Activated naive CD4-positive, alpha-beta T cell treated with anti-CD3 and anti-CD28 coated beads, Interleukin-2, amount 10 ng/mL, durations not matched to agents 7 days and 5 days (primary cell): ENCODE measurements at places on chromosomes 11 and 22.

DNA sequence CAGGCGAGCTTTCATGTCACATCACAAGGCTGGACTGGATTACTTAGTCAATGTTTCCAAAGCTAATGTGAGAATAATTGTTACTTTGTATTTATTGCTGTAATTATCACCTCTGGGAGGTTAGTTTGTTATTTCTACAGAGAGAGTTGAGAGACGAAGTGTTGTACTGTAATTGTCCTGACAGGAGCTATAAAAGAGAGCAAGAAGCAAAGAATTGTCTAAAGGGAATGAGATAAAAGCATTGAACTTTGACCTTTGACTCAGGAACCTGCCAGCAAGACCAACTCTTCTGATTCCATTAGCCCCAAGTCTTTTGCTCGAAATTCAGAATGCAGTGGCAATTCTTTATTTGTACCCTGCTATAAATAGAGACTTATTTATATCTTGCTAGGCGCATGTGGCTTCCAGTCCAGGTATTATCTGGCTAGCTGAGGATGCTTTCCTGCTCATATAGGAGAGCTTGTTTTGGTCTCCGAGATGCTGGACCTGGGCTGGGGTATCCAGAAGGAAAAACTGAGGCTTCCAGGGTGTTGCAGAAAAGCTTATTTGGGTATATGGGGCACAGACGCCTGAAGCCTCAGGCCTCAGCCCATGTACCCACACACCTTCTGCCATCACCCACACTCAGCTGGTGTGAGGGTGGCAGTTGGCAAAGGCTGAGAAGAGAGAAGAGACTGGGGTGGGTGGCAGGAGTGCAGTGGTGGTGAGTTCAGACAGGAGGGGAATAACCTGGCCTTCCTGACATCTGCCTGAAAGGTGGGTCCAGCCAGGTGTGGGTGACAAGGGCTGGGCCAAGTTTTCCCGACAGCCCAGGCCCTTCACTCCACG is 40.7 kb downstream of the SYT13 start:
- H3K27ac ChIP-seq: no peak overlapping the region
- no peaks in the 10 kb centered on the region for H3K36me3 ChIP-seq
- no peak overlapping the region for H3K4me3 ChIP-seq
- no peaks in the 10 kb centered on the region for H3K4me1 ChIP-seq
- peaks cover 13% of the 10 kb centered on the region for H3K27me3 ChIP-seq

DNA sequence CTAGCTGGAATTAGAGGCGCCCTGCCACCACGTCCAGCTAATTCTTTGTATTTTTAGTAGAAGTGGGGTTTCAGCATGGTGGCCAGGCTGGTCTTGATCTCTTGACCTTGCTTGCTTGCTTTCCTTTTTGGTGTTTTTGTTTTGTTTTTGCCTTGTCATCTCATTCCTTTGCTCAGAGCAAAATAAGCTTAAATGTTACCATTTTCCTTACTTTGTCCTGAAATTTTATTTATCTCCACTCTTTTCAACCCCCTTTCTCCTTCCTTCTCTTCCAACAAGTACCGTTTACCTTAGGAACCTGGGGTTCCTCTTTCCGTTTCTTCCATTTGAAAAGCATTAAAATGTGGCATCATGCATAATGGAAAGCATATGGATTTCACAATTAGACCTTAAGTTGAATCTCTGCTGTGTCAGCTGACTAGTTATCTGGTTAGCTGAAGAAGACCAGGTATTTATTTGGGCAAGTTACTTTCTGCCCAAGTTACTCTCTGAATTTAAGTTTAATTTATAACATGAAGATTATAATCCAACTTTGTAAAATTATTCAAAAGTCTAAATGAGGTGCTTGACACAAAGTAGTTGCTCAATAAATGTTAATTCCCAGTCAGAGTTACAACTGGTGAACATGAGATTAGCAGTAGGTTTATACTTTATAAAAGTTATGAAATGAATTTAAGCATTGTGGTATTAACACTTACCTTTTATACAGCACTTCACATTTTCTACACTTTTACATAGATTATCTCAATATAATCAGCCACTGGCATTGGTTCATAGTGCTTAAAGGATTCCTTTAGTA is 69.7 kb downstream of the PRMT3 start:
- H3K4me3 ChIP-seq: no peak overlapping the region
- no peaks in the 10 kb centered on the region for H3K4me1 ChIP-seq
- no peaks in the 10 kb centered on the region for H3K27me3 ChIP-seq
- H3K36me3 ChIP-seq: peaks cover 16% of the 10 kb centered on the region

GRCh38 chr11:58433638-58434203 is 5.8 kb upstream of the OR5B2 start:
- H3K4me1 ChIP-seq: no peaks in the 10 kb centered on the region
- DNase-seq: no peak
- no peaks in the 10 kb centered on the region for H3K36me3 ChIP-seq
- no peaks in the 10 kb centered on the region for H3K27me3 ChIP-seq
- no peak overlapping the region for H3K4me3 ChIP-seq

DNA sequence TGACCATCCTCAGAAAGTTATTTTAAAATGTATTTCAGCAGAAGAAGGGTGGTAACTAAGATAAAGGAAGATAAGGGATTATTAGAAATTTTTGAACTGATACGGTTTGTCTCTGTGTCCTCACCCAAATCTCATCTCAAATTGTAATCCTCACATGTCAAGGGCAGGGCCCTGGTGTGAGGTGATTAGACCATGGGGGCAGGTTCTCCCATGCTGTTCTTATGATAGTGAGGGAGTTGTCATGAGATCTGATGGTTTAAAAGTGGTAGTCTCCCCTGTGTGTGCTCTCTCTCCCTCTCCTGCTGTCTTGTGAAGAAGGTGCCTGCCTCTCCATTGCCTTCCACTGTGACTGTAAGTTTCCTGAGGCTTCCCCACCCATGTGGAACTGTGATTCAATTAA is 36.1 kb downstream of the CYP2R1 start:
- peaks cover 5% of the 10 kb centered on the region for H3K4me1 ChIP-seq
- no peak for DNase-seq
- peaks cover 78% of the 10 kb centered on the region for H3K36me3 ChIP-seq
- no peaks in the 10 kb centered on the region for H3K27me3 ChIP-seq

DNA sequence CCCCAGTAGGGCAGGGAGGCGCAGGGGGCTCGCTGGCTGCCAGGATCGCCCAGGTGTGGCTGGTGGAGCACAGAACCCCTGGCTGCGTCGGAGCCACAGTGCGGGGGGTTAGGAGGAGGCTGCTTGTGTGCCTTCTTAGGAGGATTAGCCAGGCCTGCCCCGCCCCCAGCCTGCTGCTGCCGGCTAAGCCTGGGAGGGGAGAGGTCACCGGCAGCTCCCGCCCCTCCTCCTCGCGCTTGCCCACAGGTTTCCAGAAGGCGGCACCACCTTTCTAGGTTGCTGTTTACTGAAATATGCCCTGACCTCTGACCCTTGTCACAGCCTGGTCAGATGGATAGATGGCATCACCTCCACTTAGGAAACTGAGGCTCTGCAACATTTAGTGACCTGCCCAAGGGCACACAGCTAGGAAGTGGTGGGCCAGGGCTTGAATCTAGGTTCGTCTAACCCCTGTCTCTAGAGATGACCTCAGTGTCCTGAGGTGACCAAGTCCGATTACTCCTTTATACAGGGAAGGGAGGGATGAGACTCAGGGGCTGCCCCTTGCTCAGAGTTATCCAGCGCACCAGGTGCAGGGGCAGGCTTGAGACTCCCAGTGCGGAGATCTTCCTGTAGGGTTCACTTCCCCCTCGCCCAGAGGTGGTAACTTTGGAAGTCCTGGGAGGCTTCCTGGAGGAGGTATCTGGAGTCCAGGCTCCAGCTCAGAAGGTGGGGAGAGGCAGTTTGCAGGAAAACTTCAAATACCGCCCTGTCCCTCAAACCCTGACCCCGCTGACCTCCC is 44.0 kb downstream of the MYO7A start:
- H3K4me1 ChIP-seq: no peaks in the 10 kb centered on the region
- H3K27me3 ChIP-seq: peaks cover 7% of the 10 kb centered on the region
- no peaks in the 10 kb centered on the region for H3K36me3 ChIP-seq
- H3K27ac ChIP-seq: no peak overlapping the region

- DNase-seq: no peak
- no peak overlapping the region for H3K4me3 ChIP-seq
- H3K4me1 ChIP-seq: no peaks in the 10 kb centered on the region
- no peak overlapping the region for H3K27ac ChIP-seq
- no peaks in the 10 kb centered on the region for H3K27me3 ChIP-seq
- no peaks in the 10 kb centered on the region for H3K36me3 ChIP-seq
These were observed 113.8 kb downstream of the CADM1 start for GRCh38 chr11:115390441-115390840.

GRCh38 chr11:130478881-130479280 is 30.4 kb downstream of the ADAMTS15 start:
- no peak overlapping the region for H3K27ac ChIP-seq
- no peak for DNase-seq
- no peaks in the 10 kb centered on the region for H3K36me3 ChIP-seq
- no peaks in the 10 kb centered on the region for H3K4me1 ChIP-seq
- no peak overlapping the region for H3K4me3 ChIP-seq

GRCh38 chr11:7320306-7320705 is 68.6 kb downstream of the SYT9 start:
- H3K4me3 ChIP-seq: no peak overlapping the region
- H3K27ac ChIP-seq: no peak overlapping the region
- H3K36me3 ChIP-seq: no peaks in the 10 kb centered on the region
- H3K4me1 ChIP-seq: no peaks in the 10 kb centered on the region
- DNase-seq: no peak
- no peaks in the 10 kb centered on the region for H3K27me3 ChIP-seq

- no peak for DNase-seq
- no peaks in the 10 kb centered on the region for H3K4me1 ChIP-seq
- H3K36me3 ChIP-seq: no peaks in the 10 kb centered on the region
- no peak overlapping the region for H3K27ac ChIP-seq
These were observed 78.8 kb upstream of the RCN1 start for GRCh38 chr11:32012049-32012448.

DNA sequence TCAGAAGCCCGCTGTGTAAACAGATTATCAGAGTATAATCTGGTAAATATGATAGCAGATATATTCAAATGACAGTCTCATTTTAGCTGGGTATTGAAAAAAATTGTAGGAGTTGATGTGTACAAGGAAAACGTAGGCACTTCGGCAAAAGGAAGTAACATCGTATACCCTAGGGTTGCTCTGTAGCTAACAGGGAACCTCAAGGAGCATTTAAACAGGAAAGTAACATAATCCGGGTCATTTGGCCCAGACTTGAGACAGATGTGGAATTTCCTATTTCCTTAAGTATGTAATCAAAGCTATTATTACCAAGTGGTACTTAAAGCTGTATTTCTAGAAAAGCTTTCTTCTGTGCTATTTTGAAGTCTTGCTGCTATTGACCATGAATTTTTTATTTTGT is 215.6 kb downstream of the DDX10 start:
- no peak overlapping the region for H3K27ac ChIP-seq
- H3K27me3 ChIP-seq: no peaks in the 10 kb centered on the region
- H3K4me1 ChIP-seq: no peaks in the 10 kb centered on the region
- H3K36me3 ChIP-seq: no peaks in the 10 kb centered on the region
- DNase-seq: no peak

GRCh38 chr22:48800886-48801607 is 1026.6 kb downstream of the BRD1 start:
- H3K36me3 ChIP-seq: no peaks in the 10 kb centered on the region
- no peaks in the 10 kb centered on the region for H3K27me3 ChIP-seq
- no peaks in the 10 kb centered on the region for H3K4me1 ChIP-seq
- no peak overlapping the region for H3K27ac ChIP-seq
- H3K4me3 ChIP-seq: no peak overlapping the region

- H3K27ac ChIP-seq: no peak overlapping the region
- DNase-seq: no peak
- H3K4me1 ChIP-seq: peaks cover 7% of the 10 kb centered on the region
- peaks cover 1% of the 10 kb centered on the region for H3K36me3 ChIP-seq
- H3K27me3 ChIP-seq: peaks cover 19% of the 10 kb centered on the region
- H3K4me3 ChIP-seq: no peak overlapping the region
These were observed 28.0 kb downstream of the MYEOV start for GRCh38 chr11:69321877-69322361.

- H3K27me3 ChIP-seq: peaks cover 1% of the 10 kb centered on the region
- DNase-seq: no peak
- peak overlapping the region; percentile 92 for H3K4me3 ChIP-seq
These were observed 1.8 kb downstream of the PPP1R14B start for GRCh38 chr11:64244966-64245365.

- H3K4me3 ChIP-seq: no peak overlapping the region
- no peaks in the 10 kb centered on the region for H3K36me3 ChIP-seq
- H3K27me3 ChIP-seq: peaks cover 11% of the 10 kb centered on the region
- DNase-seq: no peak
- H3K27ac ChIP-seq: no peak overlapping the region
These were observed 9.7 kb downstream of the MMP3 start for GRCh38 chr11:102833731-102834130.

DNA sequence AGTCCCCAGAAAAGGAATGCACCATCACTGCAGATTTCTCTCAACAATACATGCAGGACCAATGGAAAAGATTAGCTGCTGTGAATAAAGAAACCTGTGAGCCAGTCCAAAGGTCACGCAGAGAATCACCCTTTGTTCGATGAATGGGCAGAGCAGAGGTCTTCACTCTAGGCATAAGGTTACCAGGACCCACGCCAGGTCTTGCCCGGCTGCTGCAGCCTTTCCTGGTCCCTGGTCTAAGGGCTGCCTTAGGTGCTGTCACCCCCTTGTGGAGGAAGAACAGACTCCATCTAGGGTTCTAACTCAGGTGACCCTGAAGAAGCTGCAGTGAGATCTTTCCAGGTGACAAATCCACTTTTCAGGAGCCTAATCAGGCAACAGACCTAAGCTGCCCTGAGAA is 29.0 kb upstream of the NAP1L4 start:
- H3K4me3 ChIP-seq: no peak overlapping the region
- H3K36me3 ChIP-seq: peaks cover 64% of the 10 kb centered on the region
- H3K27me3 ChIP-seq: no peaks in the 10 kb centered on the region
- no peak overlapping the region for H3K27ac ChIP-seq
- peaks cover 68% of the 10 kb centered on the region for H3K4me1 ChIP-seq

GRCh38 chr11:67640021-67640757 is 626 bp upstream of the TBX10 start:
- no peak overlapping the region for H3K27ac ChIP-seq
- H3K4me1 ChIP-seq: peaks cover 8% of the 10 kb centered on the region
- DNase-seq: peak; percentile 70
- peaks cover 32% of the 10 kb centered on the region for H3K27me3 ChIP-seq
- no peak overlapping the region for H3K4me3 ChIP-seq

GRCh38 chr11:30244265-30244664 is 13.5 kb downstream of the FSHB start:
- H3K4me3 ChIP-seq: no peak overlapping the region
- H3K4me1 ChIP-seq: no peaks in the 10 kb centered on the region
- no peaks in the 10 kb centered on the region for H3K36me3 ChIP-seq
- DNase-seq: no peak
- H3K27me3 ChIP-seq: no peaks in the 10 kb centered on the region

- no peak for DNase-seq
- no peak overlapping the region for H3K4me3 ChIP-seq
- no peaks in the 10 kb centered on the region for H3K36me3 ChIP-seq
- no peaks in the 10 kb centered on the region for H3K27me3 ChIP-seq
These were observed 122.6 kb upstream of the LMO1 start for GRCh38 chr11:8386134-8386864.

DNA sequence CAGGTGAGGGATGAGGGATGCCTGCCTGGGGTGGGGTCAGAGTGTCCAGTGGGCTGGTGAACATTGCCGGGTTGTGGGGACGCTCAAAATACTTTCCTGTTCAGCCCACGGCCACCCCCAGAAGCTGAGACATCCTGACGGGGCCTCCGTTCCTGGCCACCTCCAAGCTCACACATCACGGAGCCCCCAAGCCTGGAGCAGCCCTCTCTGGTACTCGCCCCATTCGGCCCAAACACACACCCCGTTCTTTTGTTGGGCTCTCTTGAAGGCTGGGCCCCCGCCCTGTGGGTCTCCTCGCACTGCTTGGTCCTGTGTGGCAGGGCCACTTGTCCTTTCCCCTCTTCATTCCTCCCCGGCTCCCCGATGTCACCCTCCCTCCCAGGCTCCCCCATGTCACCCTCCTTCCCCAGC is 442.6 kb downstream of the TBC1D22A start:
- no peaks in the 10 kb centered on the region for H3K36me3 ChIP-seq
- H3K27ac ChIP-seq: no peak overlapping the region
- no peak for DNase-seq
- H3K4me1 ChIP-seq: no peaks in the 10 kb centered on the region
